Activated naive CD8-positive, alpha-beta T cell treated with anti-CD3 and anti-CD28 coated beads for 36 hours (primary cell): ENCODE measurements at places on chromosomes 11 and 22.

DNA sequence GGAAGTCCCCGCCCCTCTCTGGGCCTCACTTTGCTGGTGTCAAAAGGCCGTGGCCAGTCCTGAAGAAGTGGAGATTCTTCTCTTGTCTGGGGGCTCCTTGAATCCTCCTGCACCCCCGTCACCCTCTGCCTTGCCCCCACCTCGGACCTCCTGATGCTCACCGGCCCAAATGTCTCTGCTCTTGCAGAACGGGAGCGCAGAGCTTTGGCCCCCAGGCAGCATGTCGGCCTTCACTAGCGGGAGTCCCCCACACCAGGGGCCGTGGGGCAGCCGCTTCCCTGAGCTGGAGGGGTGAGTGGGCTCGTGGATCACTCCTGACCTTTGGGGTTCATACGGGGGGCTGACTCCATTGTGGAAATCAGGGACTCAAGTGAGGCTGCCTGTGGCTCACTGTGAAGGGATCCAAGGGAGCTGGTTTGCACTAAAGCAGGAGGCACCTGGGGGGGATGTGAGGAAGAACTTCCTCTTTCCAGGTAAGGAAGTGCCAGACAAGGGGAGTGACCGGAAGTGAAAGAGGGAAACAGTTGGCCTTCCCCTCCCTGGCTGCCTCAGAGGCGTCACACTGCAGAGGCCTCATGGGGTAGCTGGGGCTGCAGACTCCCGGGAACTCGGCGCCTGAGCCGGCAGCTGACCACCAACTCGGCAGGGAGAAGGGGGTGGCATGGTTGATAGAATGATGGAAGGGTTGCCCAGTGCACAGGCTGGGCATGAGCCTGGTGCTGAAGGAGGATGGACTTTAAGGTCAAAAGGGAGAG lies 23.1 kb downstream of the CSF2RB start:
- DNase-seq: no peak

DNA sequence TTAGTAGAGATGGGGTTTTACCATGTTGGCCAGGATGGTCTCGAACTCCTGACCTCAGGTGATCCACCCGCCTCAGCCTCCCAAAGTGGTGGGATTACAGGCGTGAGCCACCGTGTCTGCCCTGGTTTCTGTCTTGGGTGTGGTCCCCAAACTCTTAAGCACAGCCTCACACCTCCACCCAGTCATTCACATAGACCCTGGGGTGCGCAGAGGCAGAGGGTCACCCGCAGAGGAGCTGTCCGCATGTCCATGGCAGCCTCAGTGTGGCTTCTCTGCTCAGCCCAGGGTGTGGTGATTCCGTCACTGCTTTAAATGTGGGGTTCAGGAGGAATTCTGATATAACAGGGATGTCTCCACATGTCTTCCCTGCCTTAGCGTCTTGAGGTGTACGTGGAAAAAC lies 48.5 kb upstream of the PRODH start:
- DNase-seq: no peak

DNA sequence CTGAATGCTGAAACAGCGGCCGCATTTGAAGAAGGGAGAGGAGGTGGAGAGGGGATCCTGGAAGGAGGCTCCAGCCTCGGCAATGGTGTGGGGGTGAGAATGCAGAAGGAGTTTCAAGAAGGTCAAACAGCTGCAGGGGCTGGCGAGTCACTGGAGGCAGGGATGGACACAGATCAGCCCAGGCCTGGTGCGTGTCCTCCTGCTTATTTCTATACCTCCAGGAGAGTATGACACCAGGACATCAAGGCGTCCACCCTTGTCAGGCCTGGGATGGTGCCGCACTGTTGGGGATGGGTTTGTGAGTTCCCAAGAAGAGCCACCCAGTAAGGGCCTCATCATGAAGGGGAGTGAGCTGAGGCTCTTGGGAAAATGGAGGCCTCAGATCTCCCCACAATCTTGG lies 23.1 kb downstream of the IGLL1 start:
- no peak for DNase-seq

- DNase-seq: no peak
Observed at GRCh38 chr11:4543561-4543960, 1.4 kb upstream of the OR52M1 start.

- DNase-seq: no peak
Observed at GRCh38 chr11:67354075-67355022, 1.0 kb upstream of the POLD4 start.

- no peak for DNase-seq
Observed at GRCh38 chr11:124970925-124971324, 16.9 kb downstream of the CCDC15 start.

DNA sequence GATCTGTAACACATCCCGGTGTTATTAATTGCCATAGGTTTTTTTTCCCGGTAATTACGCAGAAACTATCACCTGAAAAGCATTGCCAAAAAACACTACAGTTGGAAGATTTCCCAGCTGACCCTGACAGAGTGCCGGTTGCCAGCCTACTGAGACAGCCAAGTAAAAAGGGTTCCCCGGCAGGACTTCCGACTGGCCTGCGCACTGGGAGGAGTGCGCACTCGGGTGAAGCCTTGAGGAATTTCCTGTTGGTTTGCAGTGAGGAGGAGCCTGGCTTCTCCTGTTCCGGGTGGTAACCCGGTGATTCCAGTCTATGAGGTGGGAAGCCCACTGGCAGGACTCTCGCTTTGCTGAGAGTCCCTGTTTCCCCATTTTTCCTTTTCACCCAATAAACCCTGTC lies 52.1 kb downstream of the CNTF start:
- no peak for DNase-seq

DNA sequence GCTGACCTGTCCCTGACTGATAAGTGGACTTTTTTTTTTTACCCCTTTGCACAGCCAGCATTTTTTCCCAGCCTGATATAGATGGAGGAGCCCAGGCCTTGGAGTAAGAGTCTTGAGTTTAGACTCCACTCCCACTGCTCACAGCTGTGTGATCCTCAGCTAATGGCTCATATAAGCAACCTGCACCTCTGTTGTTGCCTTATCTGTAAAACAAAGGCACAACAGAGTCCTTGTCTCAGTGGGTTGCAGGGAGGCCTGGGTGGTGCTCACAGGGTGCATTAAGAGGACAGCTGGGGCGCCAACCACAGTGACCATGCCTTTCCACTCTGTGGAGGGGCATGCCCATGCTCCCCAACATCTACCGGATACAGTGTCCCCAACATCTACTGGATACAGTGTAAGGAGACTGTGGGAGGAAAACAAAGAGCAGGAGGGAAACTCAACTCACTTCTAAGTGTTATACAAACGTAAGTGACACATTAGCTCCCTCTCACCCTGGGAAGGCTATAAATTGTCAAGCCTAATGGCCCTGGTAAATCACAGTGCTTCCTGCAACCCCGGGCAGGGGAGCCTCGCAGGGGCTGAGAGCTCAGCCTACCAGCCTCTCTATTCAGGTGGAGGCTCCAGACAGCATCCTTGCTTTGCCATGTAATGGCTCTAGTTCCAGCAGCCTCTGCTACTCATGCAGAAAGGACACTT lies 109.5 kb downstream of the TENM4 start:
- no peak for DNase-seq

GRCh38 chr22:40043081-40043480 lies 48.3 kb downstream of the FAM83F start:
- no peak for DNase-seq

DNA sequence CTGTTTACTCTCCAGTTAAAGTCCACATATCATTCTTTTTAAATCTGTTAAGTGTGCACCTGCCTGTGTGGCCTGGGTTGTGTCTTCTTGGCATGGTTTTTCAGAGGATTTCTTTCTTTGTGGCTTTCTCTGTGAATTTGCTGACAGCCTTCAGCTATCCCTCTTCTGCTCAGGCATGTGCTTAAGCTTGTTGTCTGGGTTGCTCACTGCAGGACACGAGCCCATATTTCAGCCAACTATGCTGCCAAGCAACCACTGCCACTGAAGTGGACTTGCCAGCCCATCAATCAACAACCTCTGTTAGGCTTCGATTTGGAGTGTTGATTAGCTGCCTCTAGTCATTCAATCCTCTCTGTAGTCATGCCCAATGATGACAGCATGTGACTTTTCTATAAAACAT lies 18.4 kb downstream of the OR51I2 start:
- no peak for DNase-seq

DNA sequence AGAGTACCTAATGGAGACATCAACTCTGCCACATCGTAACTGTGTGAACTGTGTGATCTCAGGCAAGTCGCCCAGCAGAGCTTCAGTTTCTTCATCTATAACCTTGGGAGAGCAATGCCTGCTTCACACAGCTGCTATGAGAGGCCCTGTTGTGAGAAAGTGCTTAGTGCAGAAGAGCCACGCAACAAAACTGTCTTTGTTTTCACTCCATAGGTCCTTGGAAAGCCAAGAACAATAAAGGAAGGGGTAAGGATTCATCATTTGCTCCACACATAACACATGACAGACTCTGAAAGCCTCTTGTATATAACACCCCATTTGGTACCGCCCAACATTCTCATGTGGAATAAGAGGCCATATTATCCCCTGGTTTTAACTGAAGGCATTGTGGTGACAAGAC lies 231.9 kb upstream of the ISX start:
- DNase-seq: no peak
